ENCODE measurements at places on chromosomes 13 and 19.

DNA sequence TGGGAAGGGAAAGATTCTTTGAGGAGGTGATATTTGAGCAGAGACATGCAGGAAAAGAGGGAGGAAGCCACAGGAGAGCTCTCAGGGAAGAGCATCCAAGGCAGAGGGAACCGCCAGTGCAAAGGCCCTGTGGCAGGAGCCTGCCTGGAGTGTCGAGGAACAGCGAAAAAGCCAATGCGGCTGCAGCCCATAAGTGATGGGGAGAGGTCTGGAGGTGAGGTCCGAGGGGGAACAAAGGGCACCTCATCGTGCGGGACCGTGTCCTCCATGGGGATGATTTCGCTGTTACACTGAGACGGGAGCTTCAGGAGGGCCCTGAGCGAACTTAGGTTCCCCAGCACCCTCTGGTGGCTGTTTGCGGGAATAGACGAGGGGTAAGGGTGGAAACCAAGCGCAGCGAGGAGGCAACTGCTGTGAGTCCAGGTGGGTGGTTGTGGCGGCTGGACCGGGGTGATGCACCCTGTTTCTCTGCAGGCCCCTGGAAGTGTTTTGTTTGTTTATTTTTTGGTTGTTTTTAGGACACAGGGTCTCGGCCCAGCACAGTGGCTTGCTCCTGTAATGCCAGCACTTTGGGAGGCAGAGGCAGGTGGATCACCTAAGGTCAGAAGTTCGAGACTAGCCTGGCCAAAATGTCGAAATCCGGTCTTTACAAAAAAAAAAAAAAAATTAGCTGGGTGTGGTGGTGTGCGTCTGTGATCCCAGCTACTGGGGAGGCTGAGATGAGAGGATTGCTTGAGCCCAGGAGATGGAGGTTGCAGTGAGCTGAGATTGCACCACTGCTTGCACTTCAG lies 5.9 kb upstream of the EHD2 start:
- DNase-seq: peak; percentile 89

GRCh38 chr13:102710261-102710679 lies 15.4 kb upstream of the METTL21C start:
- DNase-seq: no peak

DNA sequence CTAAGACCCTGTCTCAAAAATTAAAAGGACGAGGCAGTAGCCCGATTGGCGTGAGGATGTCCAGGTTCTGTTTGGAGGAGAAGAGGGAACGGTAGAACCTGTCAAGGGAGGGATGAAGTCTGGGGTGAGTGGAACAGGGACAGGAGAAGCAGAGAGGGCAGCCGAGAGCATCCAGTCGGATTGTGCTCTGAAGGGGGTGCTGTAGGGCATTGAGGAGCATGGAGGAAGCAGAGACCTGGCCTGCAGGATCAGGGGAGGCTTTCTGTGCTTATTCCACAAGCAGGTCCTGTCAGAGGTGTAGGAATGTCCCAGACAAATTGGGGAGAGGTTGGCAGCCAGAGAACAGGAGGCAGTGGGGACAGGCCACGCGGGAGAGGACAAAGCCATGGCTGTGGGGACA lies 14.1 kb downstream of the AP2A1 start:
- peak; percentile 27 for DNase-seq

DNA sequence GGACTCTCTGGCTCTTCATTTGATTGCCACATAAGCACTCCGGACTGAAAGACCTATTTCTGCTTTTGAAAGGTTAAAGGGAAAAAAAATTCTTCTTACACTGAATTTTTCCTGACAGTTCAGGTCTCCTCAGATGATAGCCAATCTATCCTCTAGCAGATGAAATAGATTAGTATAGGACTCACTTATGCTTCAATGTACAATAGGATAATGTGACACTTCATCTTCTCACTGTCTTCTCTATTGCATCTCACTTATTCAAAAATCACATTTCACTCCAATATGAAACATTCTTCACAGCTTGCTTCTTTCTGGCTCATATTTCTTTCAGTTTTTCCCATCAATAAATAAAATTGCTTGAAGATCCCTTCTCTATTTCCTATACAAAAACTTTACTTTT lies 860.9 kb upstream of the SLITRK6 start:
- no peak for DNase-seq

- DNase-seq: no peak
These were observed 92.6 kb downstream of the RAP2A start for GRCh38 chr13:97526556-97526955.

DNA sequence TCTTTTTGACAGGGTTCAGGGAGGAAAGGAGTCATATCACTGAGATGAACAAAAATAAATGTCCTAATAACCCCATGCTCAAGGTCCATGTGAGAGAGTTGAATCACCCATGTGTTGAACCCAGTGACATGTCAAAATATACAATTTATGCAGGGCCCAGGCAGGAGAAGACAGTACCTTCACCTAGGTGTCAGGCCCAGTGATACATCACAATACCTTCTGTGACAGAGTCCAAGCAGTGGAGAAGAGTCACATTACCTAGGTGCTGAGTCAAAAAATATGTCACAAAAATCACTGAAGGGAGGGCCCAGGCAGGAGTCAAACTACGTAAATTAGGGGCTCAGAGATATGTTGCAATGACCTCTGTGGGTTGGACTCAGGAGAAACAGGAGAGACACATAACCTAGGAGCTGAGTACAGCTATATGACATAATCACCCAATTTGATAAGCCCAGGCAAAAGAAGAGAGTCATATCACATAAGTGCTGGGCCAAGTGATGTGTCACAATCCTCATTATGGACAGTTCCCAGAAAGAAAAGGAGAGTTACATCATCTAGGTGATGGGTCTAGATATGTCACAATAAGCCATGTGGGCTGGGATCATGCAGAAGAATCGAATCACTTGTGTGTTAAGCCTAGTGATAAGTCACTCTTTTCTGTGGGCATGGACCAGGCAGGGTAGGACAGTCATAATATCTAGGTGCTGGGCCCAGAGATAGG lies 13.8 kb upstream of the ZNF724 start:
- no peak for DNase-seq

GRCh38 chr19:16265890-16266585 lies 58.6 kb upstream of the KLF2 start:
- no peak for DNase-seq

- DNase-seq: no peak
These were observed 6.9 kb downstream of the ERICH4 start for GRCh38 chr19:41449865-41450178.

GRCh38 chr19:31119951-31120690 lies 229.1 kb downstream of the TSHZ3 start:
- DNase-seq: no peak

DNA sequence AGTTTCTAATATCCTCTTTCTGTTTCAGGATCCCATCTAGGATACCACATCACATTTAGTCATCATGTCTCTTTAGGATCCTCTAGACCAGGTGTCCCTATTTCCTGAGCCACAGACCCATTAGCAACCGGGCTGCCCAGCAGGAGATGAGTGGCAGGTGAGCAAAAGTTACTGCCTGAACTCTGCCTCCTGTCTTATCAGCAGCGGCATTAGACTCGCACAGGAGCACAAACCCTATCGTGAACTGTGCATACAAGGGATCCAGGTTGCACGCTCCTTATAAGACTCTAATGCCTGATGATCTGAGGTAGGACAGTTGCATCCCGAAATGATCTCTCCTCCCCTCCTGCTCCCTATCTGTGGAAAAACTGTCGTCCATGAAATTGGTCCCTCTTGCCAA lies 7.8 kb upstream of the CEBPG start:
- no peak for DNase-seq

GRCh38 chr19:3398114-3398899 lies 31.9 kb downstream of the NFIC start:
- DNase-seq: peak; percentile 53

DNA sequence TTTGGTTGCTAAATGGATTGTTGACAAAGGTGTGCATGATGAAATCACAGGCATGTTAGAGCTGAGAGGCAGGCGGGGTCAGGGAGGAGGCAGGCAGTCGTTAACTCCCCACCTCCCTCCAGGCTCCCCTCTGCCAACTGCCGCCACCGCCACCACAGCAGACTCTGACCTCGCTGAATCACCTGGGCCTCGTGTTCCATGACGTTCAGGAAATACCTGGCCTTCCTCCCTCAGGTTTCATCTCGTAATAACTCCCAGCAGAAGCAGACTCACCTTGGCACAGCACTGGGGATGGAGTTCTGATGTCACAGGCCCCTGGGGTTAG lies 198.5 kb downstream of the KATNAL1 start:
- DNase-seq: no peak

DNA sequence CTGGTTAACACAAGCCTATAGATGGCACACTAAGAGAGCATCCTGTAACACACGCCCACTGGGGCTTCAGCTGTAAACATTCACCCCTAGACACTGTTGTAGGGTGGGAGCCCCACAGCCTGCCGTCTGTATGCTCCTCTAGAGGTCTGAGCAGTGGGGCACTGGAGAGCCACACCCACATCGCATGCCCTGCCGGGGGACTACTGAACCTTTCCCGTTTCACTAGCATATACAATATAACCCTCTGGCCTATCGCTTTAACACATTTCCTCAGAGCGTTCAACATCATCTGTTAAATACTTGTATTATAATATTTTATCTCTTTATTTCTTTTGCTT lies 73.4 kb downstream of the PCDH9 start:
- DNase-seq: no peak

- DNase-seq: peak; percentile 79
These were observed 1.9 kb upstream of the LMTK3 start for GRCh38 chr19:48513289-48514122.

DNA sequence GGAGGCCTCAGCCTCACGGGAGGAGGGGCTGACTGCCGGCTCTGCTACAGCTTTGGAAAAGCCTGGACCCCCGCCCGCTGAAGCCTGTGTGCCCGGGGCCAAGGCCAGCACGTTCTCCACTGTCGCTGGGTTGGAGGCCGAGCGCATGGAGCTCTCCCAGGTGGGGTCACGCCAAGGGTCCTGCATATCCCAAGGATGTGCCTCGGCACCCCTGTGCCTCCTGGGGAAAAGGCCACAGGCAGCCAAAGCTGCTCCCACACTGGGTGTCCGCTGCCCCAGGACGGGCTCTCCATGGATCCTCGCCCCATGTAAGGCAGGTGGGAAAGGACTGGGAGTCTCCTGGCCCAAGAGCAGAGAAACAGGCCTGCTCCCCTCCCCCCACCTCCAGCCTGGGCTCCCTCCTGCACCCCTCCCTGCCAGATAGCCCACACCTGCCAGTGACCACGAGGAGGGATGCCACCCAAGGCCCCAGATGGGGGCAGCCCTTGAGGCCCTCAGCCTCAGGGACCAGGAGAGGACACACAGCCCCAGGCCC lies 64.0 kb downstream of the MLLT1 start:
- DNase-seq: no peak

Measured in ELF-1 (cell line).